ENCODE measurements at places on chromosomes 2 and 18. TPM values are rescaled to one million over a fixed set of nuclear protein-coding genes. Genes with fewer than 3 reads are reported as not detected.

The UGT1A6 gene
- total RNA-seq = 3.0 TPM

The ST3GAL5 gene
- 23.3 TPM for total RNA-seq

The REG3A gene
- total RNA-seq = not detected

The SERPINB11 gene
- not detected for total RNA-seq

The SP140 gene
- total RNA-seq = 0.49 TPM

The FOXD4L1 gene
- total RNA-seq = not detected

The SERPINB12 gene
- total RNA-seq = 64.6 TPM

The CDK5R2 gene
- total RNA-seq = not detected

The SAG gene
- total RNA-seq = not detected

The FTCDNL1 gene
- 2.2 TPM for total RNA-seq

The TTR gene
- total RNA-seq = 1.3 TPM

The ATOH8 gene
- total RNA-seq = 5.2 TPM

The PLEKHH2 gene
- total RNA-seq = 39.3 TPM

The DYNAP gene
- 0.10 TPM for total RNA-seq

The INHBB gene
- 7.1 TPM for total RNA-seq

The LRP2 gene
- 0.10 TPM for total RNA-seq

The CMPK2 gene
- total RNA-seq = 3.1 TPM

The TUBB8B gene
- not detected for total RNA-seq

The ARHGAP25 gene
- total RNA-seq = 5.8 TPM

The RESP18 gene
- not detected for total RNA-seq

The IFIH1 gene
- total RNA-seq = 8.3 TPM

The REG3G gene
- not detected for total RNA-seq

The SPHKAP gene
- total RNA-seq = 2.3 TPM

The DCDC2C gene
- total RNA-seq = 0.20 TPM

The TACR1 gene
- 0.39 TPM for total RNA-seq

The POMC gene
- total RNA-seq = 3.6 TPM

The DLX1 gene
- total RNA-seq = 1.4 TPM

The PLB1 gene
- 7.2 TPM for total RNA-seq

The PNO1 gene
- total RNA-seq = 13.1 TPM

The UPP2 gene
- total RNA-seq = not detected

The PTPRM gene
- total RNA-seq = 46.3 TPM

The CNNM4 gene
- 4.9 TPM for total RNA-seq

The CFAP65 gene
- not detected for total RNA-seq

The CNDP2 gene
- total RNA-seq = 34.9 TPM

The AGXT gene
- 0.10 TPM for total RNA-seq

All from skin of body (tissue), 3 donors.